ENCODE measurements at places on chromosomes 1 and 21. TPM values are rescaled to one million over a fixed set of nuclear protein-coding genes. Genes with fewer than 3 reads are reported as not detected.

DNA sequence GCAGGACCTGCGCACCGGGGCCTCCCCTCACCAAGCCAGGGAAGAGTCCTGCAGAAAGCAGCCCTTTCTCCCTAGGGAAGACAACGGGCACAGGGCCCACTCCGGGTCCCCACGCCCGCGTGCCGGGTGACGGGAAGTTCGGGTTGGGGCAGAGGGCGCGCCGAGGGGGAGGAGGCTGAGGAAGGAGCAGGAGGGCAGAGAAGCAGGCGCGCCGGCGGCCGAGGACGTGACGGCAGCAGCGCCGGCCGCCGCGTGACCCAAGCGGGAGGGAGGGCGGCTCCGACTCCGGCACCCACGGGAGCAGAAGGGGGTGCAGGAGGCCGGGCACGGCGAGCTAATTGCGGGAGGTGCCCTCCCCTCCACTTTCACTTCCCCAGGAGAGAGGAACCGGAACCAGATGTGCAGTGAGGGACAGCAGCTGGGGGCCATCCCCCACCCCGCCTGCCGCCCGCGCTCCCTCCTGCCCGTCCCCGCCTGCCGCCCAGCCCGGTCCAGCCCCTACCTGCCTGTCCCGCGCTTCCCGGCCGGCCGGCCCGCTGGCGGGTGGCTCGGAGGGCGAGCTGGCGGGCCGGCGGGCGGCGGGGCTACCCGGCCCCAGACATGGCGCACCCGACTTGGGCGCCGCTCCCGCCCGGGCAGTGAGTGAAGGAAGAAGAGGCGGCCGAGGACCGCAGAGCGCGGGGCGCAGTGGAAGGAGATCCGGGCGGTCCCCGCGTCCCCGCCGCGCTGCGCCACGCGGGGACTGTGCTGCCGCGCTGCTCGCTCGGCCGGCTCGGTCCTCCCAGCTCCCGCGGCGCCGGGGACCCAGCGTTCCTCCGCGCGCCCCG lies 510 bp downstream of the DENND4B start:
- H3K27me3 ChIP-seq, result no peaks in the 10 kb centered on the region
- H3K4me3 ChIP-seq, result peak overlapping the region; percentile 97
- peak; percentile 92 for DNase-seq
- H3K27ac ChIP-seq, result peak overlapping the region; percentile 100
- no peaks in the 10 kb centered on the region for H3K4me1 ChIP-seq

GRCh38 chr1:172220376-172220775 lies 200.1 kb upstream of the C1orf105 start:
- no peaks in the 10 kb centered on the region for H3K4me1 ChIP-seq
- no peaks in the 10 kb centered on the region for H3K27me3 ChIP-seq
- no peak for DNase-seq
- H3K36me3 ChIP-seq, result no peaks in the 10 kb centered on the region
- H3K27ac ChIP-seq, result no peak overlapping the region

- DNase-seq, result no peak
- no peak overlapping the region for H3K4me3 ChIP-seq
- no peaks in the 10 kb centered on the region for H3K4me1 ChIP-seq
- no peaks in the 10 kb centered on the region for H3K27me3 ChIP-seq
These were observed 53.4 kb downstream of the RPS6KA1 start for GRCh38 chr1:26582836-26583460.

DNA sequence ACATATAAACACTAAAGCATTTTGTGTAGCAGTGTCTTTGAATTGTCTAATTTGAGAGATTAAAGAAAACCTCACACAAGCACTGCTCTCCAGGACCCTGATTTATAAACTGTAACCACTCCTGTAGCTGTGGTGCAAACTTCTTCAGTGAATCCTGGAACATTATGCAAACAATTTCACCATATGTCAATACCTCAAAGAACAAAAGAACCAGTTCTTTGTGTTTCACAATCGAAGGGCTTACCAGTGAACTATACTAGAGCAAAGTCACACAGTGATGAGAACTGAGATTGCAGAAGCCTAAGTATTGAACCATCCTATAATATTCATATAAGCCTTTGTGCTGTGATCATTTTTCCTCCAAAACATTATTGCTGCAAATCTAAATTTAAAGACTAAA lies 21.5 kb downstream of the DPH5 start:
- no peaks in the 10 kb centered on the region for H3K4me1 ChIP-seq
- no peaks in the 10 kb centered on the region for H3K27me3 ChIP-seq
- H3K36me3 ChIP-seq, result no peaks in the 10 kb centered on the region
- no peak overlapping the region for H3K4me3 ChIP-seq
- H3K27ac ChIP-seq, result no peak overlapping the region

GRCh38 chr1:170765712-170766330 lies 101.9 kb downstream of the PRRX1 start:
- no peak overlapping the region for H3K27ac ChIP-seq
- no peak overlapping the region for H3K4me3 ChIP-seq
- no peaks in the 10 kb centered on the region for H3K36me3 ChIP-seq
- H3K4me1 ChIP-seq, result no peaks in the 10 kb centered on the region

The TIAM1 gene
- total RNA-seq, result 13.2 TPM

The PEX14 gene
- 29.7 TPM for total RNA-seq

- no peaks in the 10 kb centered on the region for H3K27me3 ChIP-seq
- no peaks in the 10 kb centered on the region for H3K36me3 ChIP-seq
- no peaks in the 10 kb centered on the region for H3K4me1 ChIP-seq
- no peak overlapping the region for H3K4me3 ChIP-seq
- H3K27ac ChIP-seq, result no peak overlapping the region
- no peak for DNase-seq
These were observed 14.4 kb upstream of the SLC2A7 start for GRCh38 chr1:9040659-9041030.

DNA sequence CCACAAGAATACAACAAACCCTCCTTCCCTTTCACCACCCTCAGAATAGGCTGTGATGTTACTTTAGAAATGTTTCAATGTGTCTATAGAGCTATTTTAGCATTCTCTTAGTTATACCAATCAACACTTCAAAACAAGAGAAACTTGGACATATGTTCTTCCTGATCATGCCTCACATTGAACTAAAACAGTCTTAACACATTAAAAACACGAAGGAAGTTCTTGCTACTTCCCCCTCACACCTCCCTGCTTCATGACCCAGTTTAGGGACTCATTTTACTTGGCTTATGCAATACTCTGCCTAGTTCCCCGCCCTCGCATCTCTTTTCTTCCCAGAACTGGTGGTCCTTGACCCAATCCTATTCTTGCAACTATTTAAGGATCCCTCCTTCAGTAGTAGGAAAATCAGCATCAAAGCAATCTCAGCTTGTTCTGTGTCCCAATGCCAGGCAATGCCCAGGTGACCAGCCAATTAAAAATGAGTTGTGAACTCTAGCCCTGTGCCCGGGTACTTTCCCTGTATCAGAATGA lies 408.8 kb upstream of the BEND5 start:
- H3K4me1 ChIP-seq, result no peaks in the 10 kb centered on the region
- H3K4me3 ChIP-seq, result no peak overlapping the region
- DNase-seq, result no peak
- no peak overlapping the region for H3K27ac ChIP-seq
- H3K36me3 ChIP-seq, result no peaks in the 10 kb centered on the region
- H3K27me3 ChIP-seq, result no peaks in the 10 kb centered on the region

The SAMD13 gene
- total RNA-seq, result 1.3 TPM
